DMS53 (cell line): ENCODE measurements at places on chromosomes 5 and 9.

DNA sequence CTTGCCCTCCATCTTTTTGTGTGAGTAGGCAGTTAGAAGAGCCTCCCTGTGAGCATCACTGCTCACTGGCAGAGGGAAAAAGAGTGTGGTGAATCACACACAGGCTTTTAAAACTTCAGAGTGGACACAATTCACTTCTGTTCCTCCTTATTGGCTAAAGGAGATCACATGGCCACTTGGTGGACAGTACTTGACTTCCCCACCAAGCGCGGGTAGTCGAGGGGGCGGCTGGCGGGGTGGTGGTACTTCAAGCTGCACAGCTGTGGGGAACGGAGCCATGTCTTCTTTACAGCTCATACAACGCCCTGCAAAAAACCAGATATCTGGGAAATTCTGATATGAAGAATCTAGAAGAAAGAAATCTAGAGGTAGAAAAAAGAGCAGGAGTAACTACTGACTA, 95.4 kb downstream of the PAM start:
- DNase-seq = no peak

DNA sequence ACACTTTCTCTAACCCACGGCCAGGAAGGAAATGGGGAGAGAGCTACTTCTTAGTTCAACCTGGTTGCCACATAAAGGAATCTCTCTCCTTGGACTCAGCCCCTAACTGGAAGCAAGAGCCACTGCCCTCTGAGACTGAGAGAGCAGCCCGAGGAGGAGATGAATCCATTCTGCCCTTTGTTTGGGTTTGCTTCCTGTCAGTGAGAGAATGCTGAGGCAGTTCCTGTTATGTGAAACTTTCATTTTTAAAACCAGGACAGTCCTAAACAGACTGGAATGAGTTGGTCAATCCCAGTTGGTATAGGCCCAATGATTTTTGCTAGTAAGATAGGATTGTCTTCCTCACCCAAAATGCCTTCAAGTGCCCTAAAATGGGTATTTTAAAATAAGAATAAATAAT, 205.1 kb downstream of the NTRK2 start:
- no peak for DNase-seq

DNA sequence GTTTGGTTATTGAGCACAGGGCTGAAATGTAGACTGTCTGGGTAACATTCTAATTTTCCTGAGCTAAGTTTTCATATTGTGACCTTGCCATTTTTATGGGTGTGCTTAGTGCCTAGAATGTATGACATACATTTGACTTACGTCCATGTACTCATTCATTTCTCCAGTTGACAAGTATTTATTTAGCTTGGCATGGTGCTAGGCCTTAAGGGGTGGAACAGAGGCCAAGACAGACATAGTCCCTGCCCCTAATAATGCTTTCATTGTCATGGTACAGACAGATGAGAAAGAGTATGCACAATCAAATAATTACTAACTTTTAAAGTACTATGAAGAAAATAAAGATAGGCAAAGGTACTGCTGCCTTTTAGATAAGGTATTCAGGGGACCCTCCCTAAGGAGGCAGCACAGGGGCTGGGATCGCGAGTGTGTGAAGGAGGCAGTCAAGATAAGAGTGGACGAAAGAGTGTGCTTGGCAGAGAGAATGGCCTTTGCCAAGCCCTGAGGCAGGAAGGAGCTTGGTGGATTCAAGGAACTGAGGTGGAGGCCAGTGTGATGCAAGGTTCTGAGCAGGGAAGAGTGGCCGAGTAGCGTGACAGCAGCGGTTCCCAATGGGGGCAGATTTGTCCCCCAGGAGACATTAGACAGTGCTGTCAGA, 128.0 kb downstream of the PIP5K1B start:
- DNase-seq = no peak

DNA sequence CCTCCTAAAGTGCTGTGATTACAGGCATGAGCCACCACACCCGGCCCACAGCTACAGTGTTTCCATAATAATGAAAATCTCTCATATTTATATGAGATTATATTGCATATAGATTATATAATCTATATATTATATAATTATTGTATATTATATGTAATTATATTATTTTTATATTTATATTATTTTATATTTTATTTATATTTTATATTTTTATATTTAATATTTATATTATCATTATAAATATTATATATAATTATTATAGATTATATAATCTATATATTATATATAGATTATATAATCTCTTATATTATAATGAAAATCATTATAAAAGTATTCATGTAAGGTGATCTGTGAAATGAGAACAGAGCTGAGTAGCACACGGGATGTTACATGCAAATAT, 11.5 kb downstream of the ANKRD18B start:
- DNase-seq = no peak

GRCh38 chr9:81037889-81038288, 651.5 kb downstream of the TLE1 start:
- no peak for DNase-seq

DNA sequence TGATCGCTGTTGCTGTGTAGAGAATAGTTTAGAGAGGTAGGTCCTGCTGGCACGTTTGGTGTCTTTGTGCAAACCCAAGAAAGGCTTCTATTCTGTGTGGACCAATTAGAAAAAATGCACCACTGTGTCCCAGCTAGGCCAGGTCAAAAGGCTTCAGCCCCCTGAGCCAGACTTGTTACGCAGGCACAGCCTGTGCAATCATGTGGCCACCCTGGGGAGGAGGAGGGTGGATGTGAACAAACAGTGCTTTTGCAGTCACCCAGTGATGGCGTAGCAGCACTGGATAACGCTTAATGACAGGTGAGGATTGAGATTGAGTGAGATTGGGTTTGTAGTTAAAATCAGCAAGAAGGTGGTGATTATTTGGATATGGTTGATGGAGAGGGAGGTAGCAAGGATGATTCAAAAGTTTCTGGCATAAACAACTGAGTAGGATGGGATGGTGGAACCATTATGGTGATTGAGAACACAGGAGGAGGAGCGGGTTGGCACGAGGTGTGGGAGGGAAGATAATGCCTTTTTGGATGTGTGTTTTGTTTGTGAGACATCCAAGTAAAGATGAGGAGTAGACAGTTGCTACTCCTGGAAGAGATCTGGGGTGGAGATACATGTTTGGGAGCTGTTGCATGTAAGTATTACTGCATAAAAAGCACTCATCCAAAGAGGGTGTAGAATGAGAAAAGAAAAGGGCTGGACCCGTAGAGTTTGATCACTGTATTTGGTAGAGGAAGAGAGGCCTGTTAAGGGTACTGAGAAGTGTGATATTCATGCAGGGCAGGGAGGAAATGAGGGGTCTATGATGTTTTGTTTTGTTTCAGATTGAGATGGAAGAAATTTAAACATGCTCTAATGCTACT, 6.7 kb downstream of the GCNT1 start:
- DNase-seq = no peak

DNA sequence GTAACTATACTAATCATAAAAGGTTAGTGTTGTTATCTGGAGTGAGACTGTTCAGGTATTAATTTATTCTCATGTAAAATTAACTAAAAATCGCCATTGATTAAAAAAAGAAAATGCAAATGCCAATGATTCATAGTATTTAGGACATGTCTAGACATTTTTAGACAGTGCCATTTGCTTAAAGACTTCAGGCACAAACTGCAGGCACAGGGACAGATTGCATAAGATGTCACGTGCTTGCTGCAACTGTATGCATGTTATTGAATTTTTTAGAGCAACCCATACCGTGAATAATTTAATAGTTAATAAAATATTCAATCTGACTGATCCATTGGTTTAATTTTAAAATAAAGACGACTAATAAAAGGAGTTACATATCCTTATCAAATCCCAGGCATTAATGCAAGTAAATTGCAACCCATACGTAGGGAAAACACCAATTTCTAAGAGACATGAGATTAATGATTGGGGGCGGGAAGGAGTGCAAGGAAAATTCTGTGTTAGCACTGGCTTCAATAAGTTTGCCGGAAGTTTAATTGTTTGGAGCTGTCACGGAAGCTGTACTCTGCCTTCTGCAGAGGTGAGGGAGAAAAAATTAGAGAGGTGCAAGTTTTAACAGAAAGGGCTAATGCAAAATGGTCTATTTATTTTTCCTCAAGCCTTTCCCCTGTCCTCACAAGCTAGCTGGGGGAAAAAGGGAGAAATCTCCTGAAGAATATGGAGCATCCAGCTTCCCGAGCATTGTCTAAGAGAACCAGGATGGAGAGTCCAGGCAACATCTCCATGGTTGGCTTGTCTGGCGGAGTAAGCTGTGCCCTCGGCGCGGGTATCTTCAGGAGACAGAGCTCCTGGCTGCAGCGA, 2.9 kb downstream of the EDIL3 start:
- DNase-seq = peak; percentile 60

- DNase-seq = no peak
Observed at GRCh38 chr5:67548520-67549295, 352.1 kb upstream of the CD180 start.

GRCh38 chr5:90111364-90112032, 298.1 kb downstream of the CETN3 start:
- no peak for DNase-seq

GRCh38 chr9:121807069-121807822, 155.8 kb downstream of the DAB2IP start:
- DNase-seq = no peak

DNA sequence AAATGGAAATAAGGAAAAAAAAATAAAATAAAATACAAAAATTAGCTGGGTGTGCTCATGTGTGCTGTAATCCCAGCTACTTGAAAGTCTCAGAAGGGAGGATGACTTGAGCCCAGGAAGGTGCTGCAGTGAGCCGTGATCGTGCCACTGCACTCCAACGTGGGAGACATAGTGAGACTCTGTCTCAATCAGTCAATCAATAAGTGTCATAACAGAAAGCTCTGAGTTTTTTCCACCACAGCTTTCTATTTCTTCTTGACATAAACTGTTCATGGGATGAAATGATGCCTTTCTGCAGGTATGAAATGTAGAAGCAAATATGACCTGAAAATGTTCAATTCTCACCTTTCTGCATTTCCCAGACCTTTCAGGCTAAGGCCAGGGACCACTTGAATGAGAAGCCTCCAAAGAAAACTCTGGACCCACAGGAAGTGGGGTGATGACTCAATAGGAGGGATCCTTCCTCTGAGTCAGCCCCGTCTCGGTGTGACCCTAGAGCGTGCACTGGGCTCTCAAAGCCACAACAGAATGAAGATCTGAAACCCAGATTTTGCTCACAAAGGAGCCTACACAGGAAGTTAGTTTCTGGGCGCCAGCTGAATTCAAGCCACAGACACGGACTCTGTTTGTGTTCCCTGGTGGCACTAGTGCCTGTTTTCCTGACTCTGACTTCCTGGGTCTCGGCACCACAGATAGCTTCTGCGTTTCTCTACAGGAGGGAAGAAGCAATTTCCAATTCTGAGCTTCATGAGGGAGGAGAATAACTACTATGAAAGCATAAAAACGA, 62.0 kb downstream of the ANKH start:
- DNase-seq = no peak

GRCh38 chr5:117058740-117059139, 484.1 kb upstream of the SEMA6A start:
- no peak for DNase-seq

- DNase-seq = peak; percentile 51
Observed at GRCh38 chr5:141845371-141845851, 32.8 kb downstream of the PCDH1 start.

- DNase-seq = no peak
Observed at GRCh38 chr9:126373241-126373640, 46.6 kb downstream of the MVB12B start.

DNA sequence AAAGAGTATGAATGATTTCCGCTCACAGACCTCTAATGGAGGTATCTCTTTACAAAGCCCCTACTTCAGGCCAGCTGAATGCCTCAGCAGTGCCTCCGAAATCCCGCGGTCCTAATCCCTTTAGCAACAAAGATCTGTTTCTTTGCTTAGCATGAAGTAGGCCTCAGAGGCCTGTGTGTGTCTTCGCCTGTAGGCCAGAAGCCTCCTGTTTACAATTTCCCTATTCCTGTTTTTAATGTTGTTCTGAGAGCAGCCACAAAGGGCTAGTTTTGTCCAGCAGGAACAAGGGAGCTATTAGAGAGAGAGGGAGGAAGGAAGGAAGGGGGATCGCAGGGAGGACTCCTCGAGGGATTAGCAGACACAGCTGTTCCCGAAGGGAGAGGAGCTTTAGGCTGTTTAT, 166.4 kb upstream of the SPRY4 start:
- DNase-seq = no peak

- no peak for DNase-seq
Observed at GRCh38 chr5:170722316-170722715, 61.2 kb upstream of the GABRP start.

- DNase-seq = no peak
Observed at GRCh38 chr5:39486361-39486760, 61.6 kb upstream of the DAB2 start.

DNA sequence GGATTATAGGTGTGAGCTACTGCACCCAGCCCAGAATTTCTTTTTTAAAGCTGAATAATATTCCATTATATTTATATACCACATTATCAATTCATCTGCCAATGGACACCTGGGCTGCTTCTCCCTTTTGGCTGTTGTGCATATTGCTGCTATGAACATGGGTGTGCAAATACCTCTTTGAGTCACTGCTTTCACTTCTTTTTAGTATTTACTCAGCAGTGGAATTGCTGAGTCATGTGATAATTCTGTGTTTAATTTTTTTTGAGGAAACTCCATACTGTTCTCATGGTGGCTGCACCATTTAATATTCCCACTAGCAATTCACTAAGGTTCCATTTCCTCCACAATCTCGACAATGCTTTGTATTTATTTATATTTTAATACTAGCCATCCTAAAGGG, 36.1 kb upstream of the KIF4B start:
- DNase-seq = peak; percentile 48

DNA sequence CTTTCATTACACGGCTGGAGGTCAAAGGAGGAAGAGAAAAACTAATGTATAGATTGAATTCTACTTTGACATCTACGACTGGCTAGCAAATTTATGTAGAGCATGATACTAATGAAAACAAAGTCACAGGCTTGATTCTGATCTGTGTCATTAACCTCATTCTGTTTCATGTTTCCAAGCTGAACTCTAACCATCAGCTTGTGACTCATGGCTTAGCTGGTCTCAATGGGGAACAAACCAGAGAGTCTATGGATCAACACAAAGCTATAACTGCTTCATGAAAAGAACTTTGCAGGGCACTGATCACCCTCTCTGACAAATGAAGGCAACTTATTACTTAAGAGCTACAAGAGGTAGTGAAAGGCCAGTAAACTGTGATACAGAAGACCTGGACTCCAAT, 23.6 kb upstream of the PDE4D start:
- no peak for DNase-seq

DNA sequence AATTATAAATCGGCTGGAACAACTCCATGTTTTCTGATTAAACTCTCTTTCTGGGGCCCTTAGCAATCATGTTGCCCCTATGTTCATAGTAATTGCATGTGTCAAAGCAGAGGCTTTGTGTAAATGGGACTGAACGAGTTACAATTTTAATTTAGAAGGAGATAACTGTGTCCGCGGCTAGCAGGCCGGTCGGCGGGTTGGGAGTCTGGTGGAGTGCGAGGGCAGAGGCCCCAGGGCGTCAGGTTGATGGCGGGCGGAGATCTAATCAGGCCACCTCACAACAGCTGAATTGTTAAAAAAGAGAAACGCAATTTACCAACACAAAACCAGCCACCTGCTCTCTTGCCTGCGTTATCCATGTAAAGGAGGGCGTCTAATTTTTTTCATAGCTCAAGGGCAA, 134.9 kb upstream of the LPCAT1 start:
- DNase-seq = no peak
